ENCODE measurements at places on chromosomes 16 and 17.

- no peak for DNase-seq
These were observed 530 bp downstream of the GSG1L start for GRCh38 chr16:28062847-28063521.

- no peak for DNase-seq
These were observed 2.6 kb upstream of the ZNF768 start for GRCh38 chr16:30528799-30529457.

- no peak for DNase-seq
These were observed 476.7 kb downstream of the SOX9 start for GRCh38 chr17:72597354-72598087.

DNA sequence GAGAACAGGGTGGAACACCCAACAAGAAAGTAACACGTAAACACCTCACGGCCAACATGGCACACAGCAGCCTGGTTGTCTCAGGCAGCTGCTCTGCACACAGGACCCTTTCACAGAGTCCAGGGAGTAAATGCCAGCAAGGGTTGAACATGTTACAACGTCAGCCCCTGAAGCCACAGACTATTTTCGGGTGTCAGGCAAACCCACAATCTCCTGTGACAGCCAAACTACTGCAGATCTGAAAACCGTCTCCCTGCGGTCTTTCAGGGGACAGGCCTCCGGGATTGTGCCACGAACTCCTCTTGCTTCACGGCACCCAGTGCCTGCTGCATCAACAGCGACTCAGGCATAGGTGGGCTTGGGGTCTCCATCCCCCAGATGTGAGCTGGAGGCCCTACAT is 127.7 kb downstream of the XYLT1 start:
- DNase-seq, result no peak

DNA sequence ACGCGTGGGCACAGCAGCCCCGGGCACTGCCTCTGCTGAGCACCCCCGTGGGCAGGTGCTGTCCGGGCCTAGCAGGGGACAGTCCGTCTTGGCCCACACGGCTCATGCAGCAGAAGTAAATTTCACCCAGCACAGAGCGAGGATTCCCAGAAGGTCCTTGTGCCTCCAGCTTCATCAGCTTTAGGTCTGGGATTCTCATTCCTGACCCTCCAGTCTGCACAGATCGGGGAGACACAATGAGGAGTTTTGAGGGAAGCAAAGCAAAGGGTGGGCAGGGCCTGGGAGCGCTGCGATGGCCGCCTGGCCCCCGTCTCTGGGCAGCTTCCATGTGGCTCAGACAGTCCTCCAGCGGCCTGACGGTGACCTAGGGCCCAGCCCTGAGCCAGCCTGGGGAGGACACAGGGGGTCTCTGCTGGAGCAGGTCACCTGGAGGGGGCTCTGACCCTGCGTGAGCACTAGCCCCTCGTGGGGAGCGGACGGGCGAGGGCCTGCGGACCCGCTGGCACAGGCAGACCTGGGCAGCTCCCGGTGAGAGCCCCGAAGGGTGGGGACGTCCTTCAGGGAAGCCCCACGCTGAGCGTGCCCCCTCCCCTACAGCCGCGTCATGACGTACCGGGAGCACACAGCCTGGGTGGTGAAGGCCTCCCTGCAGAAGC is 30.7 kb upstream of the CHMP6 start:
- no peak for DNase-seq

DNA sequence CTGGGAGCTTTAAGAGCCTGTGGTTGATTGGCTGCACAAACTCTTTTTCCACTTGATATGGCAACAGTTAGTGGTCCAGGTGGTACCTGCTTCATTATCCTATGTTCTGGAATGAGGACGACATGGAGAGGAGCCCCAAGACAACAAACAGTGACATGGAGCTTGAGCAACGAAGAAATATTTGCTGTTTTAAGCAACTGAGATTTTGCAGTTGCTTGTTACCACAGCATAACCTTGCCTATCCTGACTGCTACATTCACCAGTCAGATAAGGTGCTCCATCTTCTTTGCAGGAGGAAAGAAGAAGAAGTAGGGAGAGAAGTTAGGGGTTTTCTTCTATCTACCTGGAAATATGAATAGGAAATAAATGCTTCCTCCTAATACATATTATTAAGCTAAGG is 7.5 kb upstream of the ODF4 start:
- DNase-seq, result no peak

DNA sequence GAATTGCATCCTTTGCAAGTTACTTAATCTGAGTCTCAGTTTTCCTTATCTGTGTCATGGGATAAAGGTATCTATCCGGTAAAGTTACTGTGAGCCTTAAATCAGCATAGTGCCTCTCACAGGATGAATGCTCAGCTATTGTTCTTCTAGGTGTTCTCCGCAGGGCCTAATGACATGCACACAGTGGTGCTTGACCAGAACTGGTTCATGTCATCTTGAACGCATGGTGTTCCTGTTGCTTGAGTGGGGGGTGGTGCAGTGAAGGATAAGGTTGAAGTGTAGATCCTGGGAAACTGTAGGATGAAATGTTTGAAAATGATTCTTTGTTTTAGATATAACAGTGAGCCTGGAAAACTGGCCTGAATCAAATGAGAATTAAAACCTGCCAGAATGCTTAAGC is 4.0 kb downstream of the KRT40 start:
- no peak for DNase-seq

DNA sequence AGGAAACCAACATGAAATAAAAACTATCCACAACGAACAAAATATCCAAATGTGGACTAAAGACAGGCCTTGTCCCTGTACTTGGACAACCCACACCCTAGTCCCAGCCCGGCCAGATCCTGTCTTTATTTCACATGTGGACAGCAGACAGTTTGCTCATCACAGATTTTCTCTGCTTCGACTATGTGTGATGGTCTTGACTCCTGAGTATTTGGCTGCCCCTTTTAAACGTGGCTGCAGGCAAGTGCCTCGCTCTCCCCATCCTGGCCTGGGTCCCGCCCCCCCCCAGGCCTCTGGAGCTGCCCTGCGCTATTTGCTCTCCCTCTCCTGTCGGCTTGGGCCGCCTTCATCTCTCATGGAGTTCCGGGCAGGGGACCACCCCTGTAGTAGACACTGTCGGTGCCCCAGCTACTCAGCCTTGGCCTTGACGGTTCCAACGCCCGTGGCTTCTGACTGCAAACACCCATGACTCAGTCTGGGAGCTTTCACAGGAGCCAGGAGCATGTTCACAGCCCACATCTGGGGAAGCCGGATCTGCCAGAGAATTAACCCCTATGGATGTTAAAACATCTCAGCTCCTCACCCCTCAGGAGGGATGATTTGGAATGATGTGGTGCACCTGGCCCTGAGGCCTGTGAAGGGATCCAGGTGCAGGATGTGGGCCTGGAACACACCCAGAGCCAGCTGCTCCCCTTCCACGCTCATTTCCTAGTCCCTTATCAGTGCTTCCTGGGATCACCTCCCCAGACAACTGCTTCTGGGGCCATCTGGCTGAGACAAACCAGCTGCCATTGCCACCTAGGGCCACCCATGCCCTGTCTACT is 229.7 kb upstream of the RPL38 start:
- DNase-seq, result no peak

DNA sequence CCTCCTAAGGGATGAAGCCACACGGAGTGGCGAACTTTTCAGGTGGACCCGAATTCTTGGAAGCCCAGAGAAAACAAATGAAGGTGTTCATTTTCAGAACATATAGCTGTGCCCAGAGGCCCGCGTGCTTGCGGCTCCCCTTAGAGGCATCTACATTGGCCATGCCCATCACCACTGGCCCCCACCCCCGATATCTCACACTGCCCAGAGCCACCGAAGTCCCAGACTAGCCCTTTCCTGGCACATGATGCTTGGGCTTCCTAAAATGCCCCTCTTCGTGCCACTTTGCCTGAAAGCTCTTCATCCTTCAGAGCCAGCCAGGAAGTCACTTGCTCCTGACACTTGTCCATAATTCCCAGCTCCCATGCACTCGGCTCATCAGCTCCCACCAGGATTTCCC is 2.1 kb upstream of the HEXIM1 start:
- DNase-seq, result no peak

DNA sequence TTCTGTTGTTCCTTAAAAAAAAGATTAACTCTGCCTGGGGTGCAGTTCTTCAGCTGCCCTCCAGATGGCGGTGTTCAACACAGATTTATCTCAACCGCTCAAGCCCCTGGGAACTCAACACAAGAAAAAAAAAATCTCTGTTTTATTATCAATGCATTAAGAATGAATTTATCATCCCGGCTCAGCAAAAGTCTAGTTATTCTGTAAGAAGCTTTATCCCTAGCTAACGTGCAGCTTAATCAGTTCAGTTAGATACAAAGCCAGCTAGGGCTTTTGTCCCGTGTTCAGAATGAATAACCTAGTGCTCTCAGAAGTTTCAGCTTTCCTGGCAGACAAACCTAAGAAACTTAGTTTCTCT is 475.9 kb upstream of the CCL2 start:
- DNase-seq, result peak; percentile 15

DNA sequence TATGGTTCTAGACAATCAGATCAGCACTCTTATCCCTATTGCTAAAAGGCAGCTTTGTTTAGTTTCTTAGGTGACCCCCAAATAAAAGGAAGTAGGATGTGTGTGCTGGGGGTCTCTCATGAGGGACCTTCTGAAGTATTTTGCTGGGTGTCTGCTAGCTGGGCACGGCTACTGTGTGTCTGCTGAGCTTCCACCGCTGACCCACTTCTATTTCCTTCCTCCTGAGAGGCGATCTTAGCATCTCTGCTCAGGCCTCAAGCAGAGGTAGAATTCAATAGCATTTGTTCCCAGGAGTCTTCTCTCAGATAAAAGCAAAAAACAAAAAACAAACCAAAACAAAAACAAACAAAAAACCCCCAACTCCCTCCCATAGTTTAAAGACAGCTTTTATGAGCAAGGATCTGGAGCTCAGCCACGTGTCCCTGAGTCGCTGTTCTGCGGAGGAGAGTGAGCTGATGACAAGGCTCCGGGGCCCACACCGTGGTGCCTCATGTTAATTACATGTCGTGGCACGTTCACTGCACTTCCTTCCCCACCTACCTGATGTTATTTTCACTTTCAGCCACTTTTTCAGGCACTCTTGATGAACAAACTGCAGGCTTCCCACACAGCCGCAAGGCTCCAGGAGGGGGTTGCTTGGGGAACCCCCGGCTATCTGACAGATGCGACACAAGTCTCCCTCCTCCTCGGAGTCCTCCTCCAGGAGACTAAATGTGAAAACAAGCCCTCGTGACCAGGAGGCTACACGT is 83.5 kb downstream of the MARCHF10 start:
- no peak for DNase-seq

- DNase-seq, result no peak
These were observed 1265.1 kb downstream of the CDH8 start for GRCh38 chr16:60771138-60771537.

DNA sequence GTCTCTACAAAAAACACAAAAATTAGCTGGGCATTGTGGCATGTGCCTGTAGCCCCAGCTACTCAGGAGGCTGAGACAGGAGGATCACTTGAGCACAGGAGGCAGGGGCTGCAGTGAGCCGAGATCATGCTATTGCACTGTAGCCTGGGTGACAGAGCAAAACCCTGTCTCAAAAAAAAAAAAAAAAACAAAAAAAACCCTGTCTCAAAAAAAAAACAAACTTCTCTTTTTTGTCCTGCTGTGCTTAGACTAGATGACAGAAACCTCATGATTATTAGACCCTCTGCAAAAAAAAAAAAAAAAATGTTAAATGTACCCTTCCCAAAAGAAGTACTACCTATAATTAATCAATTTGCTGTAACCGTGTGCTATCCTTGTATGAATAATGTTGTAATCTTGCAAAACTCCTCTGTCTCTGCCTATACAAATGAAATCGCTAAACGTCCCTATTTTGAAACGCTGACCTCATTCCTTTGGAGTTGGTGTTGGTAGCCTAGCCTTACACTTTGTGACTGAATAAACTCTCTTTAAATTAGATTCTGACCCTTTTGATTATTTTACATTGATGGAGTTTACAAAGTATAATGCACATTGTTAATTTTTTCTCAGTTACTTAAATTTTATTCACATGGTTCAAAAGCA is 13.6 kb upstream of the DHRS7B start:
- DNase-seq, result no peak

DNA sequence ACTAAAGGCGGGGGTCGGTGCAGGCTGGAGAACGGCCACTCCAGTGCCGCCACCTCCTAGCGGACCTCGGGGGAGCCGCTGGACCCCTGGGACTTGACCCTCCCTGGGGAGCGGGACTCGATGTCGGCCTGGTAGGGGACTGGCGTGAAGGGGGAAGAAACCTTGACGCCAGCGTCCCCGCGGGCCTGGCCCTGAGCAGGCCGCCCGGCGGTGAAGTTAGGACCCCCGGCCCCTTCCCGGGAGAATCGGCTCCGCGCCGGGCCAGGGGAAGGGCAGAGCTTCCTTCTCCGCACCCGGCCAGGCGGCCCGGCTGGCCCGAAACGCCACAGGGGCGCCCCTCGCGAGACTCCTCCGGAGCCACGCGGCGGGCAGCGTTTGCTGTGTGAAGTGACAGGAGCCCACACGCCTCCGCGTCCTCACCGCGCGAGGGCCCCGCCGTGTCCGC is 389 bp downstream of the DUS1L start:
- DNase-seq, result no peak

DNA sequence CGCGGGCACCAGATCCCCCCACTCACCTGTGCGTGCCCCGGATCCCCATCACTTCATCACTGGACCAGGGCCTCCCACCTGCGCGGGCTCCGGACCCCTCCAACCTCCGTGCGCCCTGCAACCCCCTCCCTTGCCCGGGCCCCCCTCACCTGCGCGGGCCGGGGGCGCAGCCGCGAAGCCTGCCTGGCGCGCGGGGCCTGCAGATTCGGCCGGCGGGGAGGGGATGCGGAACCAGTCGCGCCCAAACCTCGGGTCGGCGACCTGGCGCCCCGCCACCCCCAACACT is 202 bp downstream of the CEP131 start:
- DNase-seq, result no peak

- no peak for DNase-seq
These were observed 9.3 kb downstream of the ARRB2 start for GRCh38 chr17:4719684-4720221.

- DNase-seq, result no peak
These were observed 108.5 kb downstream of the PCTP start for GRCh38 chr17:55859301-55859795.

- DNase-seq, result no peak
These were observed 23.0 kb upstream of the EIF1 start for GRCh38 chr17:41665566-41666236.

- no peak for DNase-seq
These were observed 88.4 kb downstream of the CHD9NB start for GRCh38 chr16:52964290-52964689.

DNA sequence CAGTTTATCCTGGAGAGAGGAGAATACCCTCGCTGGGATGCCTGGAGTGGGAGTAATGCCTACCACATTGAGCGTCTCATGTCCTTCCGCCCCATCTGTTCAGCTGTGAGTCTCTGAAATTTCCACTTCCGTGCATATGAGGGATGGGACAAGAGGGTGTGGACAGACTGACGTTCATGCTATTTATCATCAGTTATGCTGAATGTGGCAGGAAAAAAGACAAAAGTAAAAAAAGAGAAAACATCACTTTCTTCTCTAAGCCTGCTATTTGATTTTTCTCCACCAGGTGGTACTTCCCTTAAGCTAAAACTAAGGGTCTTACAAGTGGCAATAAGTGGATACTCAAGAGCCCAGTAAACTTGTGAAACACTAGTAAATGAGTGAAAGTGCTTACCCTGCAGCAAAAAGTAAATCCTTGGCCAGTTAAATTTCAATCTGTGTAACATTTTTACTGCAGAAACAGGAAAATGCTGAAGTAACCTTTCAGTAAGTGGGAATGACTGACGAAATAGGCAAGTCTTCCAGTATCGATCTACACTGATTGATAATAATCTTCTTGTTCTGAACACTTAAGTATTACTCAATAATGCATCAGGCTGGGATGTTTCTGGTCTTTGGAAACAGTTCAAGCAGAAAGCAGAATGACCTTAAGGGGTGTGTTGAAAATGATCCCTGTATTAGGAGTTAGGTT is 5.6 kb downstream of the CRYBA1 start:
- DNase-seq, result no peak

GRCh38 chr16:70738083-70738977 is 52.5 kb upstream of the MTSS2 start:
- DNase-seq, result no peak
